ENCODE measurements at places on chromosomes 2 and 18.
A peak's percentile ranks its signal among the peaks of the same experiment; 100 is the strongest.

GRCh38 chr2:134505446-134505845, 213.4 kb downstream of the TMEM163 start:
- DNase-seq = no peak

- peak; percentile 80 for DNase-seq
Measured at GRCh38 chr2:152411154-152411553, 76.2 kb downstream of the FMNL2 start.

DNA sequence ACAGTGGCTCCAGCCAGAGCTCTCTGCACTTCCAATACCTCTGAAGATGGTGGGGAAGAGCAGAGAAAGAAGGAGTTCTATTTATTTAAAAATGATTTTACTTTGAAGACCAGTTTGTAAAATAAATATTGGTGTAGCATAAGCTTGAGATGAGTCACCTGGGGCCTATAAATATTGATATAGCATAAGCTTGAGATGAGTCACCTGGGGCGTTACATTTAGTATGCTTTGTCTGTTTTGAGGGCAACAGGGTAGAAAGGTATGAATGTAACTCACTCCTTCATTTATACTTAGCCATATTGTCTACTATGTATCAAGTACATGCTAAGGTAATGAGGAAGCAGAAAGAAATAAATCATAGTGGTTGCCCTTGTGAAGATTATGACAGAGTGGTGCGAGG, 7.7 kb upstream of the SULT1C4 start:
- no peak for DNase-seq

GRCh38 chr2:182142062-182142461, 156.4 kb downstream of the PPP1R1C start:
- no peak for DNase-seq
